ENCODE measurements at places on chromosomes 7 and 10. TPM values are rescaled to one million over a fixed set of nuclear protein-coding genes. Genes with fewer than 3 reads are reported as not detected.

CLEC2L gene
- polyA plus RNA-seq: 0.04 TPM

HOXA9 gene
- 0.49 TPM for polyA plus RNA-seq

WDR86 gene
- polyA plus RNA-seq: 0.28 TPM

MBLAC1 gene
- polyA plus RNA-seq: 2.7 TPM

TRIM24 gene
- polyA plus RNA-seq: 7.8 TPM

PRPS1L1 gene
- polyA plus RNA-seq: not detected

SLC25A13 gene
- 10.0 TPM for polyA plus RNA-seq

NUTM2B gene
- polyA plus RNA-seq: 1.5 TPM

FOXP2 gene
- 2.1 TPM for polyA plus RNA-seq

EBLN1 gene
- not detected for polyA plus RNA-seq

OR2F1 gene
- not detected for polyA plus RNA-seq
